ENCODE measurements at places on chromosomes 3 and 15.
A peak's percentile ranks its signal among the peaks of the same experiment; 100 is the strongest.

GRCh38 chr3:150462108-150462507 lies 54.0 kb downstream of the TSC22D2 start:
- no peaks in the 10 kb centered on the region for H3K4me1 ChIP-seq
- H3K36me3 ChIP-seq = peaks cover 23% of the 10 kb centered on the region
- H3K27ac ChIP-seq = no peak overlapping the region
- no peaks in the 10 kb centered on the region for H3K27me3 ChIP-seq
- no peak overlapping the region for H3K4me3 ChIP-seq

DNA sequence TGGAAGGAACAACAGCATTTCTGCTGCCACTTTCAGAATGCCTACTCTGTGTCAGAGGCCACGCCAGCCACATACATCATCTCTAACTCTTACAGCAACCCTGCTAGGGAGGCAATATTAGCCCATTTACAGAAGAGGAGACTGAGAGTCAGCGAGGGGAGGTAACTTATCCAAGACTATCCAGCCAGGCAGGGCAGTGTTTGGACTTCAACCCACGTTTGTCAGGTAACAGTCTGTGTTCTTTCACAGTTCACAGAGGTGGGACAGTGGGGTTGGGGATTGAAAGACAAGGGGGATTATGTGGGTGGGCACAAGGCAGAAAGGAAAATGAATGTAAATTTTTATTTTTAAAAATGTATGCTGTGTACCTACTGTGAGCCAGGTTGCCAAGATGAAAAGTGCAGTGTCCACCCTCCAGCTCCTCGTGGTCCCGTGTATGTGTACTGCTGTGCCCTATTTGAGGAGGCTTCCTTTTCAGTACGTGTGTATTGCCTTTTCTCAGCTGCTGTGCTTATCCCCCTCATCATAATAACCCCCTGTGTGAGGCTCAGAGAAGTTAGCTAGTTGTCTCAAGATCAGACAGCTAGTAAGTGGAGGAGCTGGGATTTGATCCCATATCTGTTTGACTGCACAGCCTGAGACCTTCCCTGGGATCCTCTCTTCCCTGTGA lies 16.5 kb upstream of the ATP2B2 start:
- no peaks in the 10 kb centered on the region for H3K27me3 ChIP-seq
- no peaks in the 10 kb centered on the region for H3K4me1 ChIP-seq
- DNase-seq = no peak
- no peak overlapping the region for H3K4me3 ChIP-seq
- H3K36me3 ChIP-seq = no peaks in the 10 kb centered on the region

DNA sequence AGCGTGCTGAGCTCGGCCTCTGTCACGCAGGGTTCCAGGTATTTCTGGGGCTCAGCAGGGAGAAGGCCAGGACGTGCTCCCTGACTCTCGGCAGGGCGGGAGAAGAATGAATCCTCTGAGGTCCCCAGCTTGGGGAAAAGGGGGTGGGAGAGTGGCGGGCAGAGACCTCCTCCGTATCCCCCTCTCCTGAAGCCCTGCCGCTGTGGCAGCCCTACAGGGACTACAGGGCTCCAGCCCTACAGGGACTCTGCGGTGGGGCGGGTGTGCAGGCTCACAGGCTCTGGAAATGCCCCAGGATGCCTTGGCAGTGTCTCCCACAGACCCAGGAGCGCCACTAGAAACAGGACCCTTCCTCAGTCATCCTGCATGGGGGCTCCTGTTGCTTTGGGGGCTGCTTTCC lies 46.2 kb downstream of the HMCES start:
- no peak for DNase-seq
- H3K27ac ChIP-seq = no peak overlapping the region
- no peaks in the 10 kb centered on the region for H3K4me1 ChIP-seq

DNA sequence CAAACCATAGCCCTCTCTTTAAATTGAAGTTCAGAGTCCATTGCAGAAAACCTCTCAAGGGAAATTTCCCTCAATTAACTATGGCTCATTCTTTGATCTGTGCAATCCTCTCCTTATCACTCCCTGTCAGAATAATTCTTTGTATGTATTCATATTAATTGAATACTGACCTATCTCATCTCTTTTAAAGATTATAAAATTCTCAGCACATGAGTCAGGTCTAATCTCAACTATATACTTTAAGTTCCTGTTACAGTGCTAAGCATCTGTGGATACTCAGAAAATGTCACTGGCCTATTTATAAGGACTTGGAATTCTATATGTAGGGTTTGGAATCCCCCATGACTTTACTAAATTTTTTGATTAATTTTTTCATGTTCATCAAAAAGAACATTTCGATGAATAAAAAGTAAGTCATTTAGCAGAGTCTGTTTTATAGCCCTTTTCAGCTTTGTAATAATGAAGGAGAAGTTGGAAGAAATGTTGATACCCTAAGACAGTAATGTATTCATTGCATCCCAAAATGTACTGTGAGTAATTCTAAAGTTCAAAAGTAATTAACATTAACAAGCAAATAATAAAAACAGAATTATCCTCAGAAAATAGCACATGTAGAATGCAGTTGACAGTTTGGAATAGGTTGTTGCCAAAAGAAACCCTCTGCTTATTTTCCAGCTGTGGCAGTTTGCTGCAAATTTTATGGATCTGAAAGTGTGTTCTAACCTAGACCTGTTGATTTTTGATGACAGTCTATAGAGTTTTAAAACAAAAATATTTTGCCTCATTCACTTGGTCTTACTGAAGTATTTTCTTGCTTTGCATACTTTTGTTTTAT lies 503.4 kb upstream of the CBLB start:
- no peaks in the 10 kb centered on the region for H3K27me3 ChIP-seq
- no peaks in the 10 kb centered on the region for H3K4me1 ChIP-seq
- DNase-seq = no peak
- no peak overlapping the region for H3K4me3 ChIP-seq

GRCh38 chr3:50320853-50321335 lies 1.7 kb downstream of the HYAL2 start:
- H3K4me3 ChIP-seq = peak overlapping the region; percentile 97
- H3K27ac ChIP-seq = no peak overlapping the region
- DNase-seq = peak; percentile 80
- H3K27me3 ChIP-seq = no peaks in the 10 kb centered on the region

DNA sequence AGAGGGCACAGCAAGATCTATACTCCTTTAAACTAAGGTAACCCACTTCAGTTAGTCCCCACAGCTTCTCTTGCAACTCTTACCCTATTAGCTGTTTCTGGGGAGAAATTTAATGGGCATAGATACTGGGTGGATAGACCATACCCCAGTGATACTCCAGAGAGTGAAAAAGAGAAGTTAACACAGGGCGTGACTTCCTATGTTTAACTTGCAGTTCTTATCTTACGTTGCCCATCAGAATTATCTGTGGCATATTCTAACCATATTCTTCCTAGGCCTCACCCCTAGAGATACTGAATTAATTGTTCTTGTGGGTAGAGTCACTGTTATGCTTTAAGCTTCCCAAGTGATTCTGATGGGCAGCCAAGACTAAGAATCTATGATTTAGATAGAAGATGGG lies 485.4 kb upstream of the TPRG1 start:
- no peaks in the 10 kb centered on the region for H3K27me3 ChIP-seq
- peaks cover 3% of the 10 kb centered on the region for H3K4me1 ChIP-seq
- H3K27ac ChIP-seq = no peak overlapping the region

- H3K36me3 ChIP-seq = no peaks in the 10 kb centered on the region
- peaks cover 6% of the 10 kb centered on the region for H3K4me1 ChIP-seq
- DNase-seq = peak; percentile 57
- no peak overlapping the region for H3K27ac ChIP-seq
- no peaks in the 10 kb centered on the region for H3K27me3 ChIP-seq
Observed at GRCh38 chr3:100089812-100090668, 24.3 kb downstream of the FILIP1L start.

DNA sequence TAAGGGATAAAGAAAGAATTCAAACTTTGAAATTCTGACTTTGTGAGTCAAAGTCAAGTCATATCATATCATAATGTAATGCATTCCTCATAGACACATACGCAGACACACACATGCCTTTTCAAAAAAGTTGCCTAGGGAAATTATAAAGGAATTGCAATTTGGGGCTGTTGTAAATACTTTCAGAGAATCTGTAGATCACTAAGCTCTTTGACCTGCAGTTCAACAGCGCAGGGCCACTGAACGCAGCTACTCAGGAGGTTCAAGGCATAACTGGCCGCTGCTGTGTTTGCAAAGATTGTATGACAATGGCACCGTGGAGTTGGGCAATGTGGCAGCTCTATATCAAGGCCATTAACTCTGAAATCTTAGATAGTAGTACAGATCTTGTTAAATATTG lies 188.4 kb upstream of the THRB start:
- H3K27ac ChIP-seq = no peak overlapping the region
- no peaks in the 10 kb centered on the region for H3K27me3 ChIP-seq
- H3K4me3 ChIP-seq = no peak overlapping the region
- H3K4me1 ChIP-seq = no peaks in the 10 kb centered on the region

- no peaks in the 10 kb centered on the region for H3K27me3 ChIP-seq
- no peaks in the 10 kb centered on the region for H3K4me1 ChIP-seq
- no peak overlapping the region for H3K4me3 ChIP-seq
- H3K27ac ChIP-seq = no peak overlapping the region
Observed at GRCh38 chr15:99273801-99274200, 22.5 kb downstream of the LRRC28 start.

- H3K4me3 ChIP-seq = no peak overlapping the region
- peaks cover 10% of the 10 kb centered on the region for H3K36me3 ChIP-seq
- no peak overlapping the region for H3K27ac ChIP-seq
- no peaks in the 10 kb centered on the region for H3K4me1 ChIP-seq
- no peak for DNase-seq
- no peaks in the 10 kb centered on the region for H3K27me3 ChIP-seq
Observed at GRCh38 chr3:177760803-177761202, 563.5 kb upstream of the TBL1XR1 start.

DNA sequence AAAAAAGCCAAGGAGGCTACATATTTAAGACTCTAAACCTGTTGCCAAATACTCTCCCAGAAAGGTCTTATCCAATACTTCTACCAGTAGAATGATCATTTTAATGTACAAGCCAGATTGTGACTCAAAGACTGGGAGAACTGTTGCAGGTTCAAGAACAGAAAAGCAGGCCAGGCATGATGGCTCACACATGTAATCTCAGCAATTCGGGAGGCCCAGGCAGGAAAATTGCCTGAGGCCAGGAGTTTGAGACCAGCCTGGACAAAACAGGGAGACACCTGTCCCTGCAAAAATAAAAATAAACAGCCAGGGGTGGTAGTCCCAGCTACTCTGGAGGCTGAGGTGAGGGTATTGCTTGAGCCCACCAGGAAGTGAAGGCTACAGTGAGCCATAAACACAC lies 17.8 kb upstream of the THUMPD3 start:
- no peak overlapping the region for H3K27ac ChIP-seq
- no peaks in the 10 kb centered on the region for H3K4me1 ChIP-seq
- no peak for DNase-seq

DNA sequence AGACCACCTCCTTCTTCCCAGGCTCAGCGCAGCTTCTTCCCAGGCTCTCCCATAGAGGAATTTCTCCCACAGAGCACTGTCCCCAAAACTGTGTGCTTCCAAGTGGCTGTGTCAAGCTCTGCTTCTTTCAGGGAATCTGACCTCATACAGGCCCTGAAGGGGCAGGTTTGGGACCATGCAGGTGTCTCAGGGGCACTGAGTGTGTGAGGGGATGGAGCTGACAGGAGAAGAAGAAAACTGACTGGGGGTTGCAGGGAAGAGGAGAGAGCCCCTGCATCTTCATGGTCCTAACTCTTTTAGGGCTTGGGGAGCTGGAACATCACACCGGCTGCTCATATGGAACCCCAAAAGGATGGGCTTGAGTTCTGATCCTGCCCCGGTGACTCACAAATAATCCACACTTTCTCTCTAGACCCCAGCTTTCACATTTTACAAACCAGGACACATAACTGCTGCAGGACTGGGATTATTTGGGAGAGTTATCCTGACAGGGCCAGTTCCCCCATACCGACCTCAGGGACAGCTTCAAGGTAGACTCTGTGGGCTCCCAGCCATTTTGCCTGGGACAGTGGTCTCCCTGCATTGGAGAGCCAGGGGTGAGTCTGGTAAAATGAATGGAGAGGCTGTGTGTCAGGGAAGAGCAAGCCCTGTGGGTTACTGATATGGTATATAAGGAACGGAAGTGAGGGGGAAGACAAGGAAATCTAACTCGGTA lies 316.1 kb downstream of the TLE3 start:
- DNase-seq = no peak
- no peaks in the 10 kb centered on the region for H3K36me3 ChIP-seq

DNA sequence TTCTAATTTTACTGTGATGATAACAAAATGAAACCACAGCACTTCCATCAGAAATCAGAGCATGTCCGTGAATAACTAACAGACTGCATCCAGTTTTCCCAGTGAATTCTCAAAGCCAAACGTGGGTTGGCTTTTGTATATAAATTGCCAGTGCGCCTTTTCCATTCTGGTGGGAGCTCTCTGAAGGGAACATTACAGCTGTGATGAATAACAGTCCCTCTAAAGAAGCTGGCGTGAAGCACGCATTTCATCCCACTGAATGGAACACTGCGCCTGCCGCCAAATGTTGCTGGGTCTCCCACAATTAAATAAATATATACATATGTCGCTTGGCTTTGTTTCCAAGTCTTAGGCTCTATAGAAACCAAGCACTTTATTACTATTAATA lies 113.0 kb upstream of the PFN2 start:
- no peak overlapping the region for H3K27ac ChIP-seq
- H3K4me3 ChIP-seq = no peak overlapping the region
- H3K4me1 ChIP-seq = no peaks in the 10 kb centered on the region
- H3K27me3 ChIP-seq = no peaks in the 10 kb centered on the region
- H3K36me3 ChIP-seq = no peaks in the 10 kb centered on the region
- DNase-seq = no peak

GRCh38 chr3:186209810-186210752 lies 101.2 kb upstream of the ETV5 start:
- H3K27me3 ChIP-seq = no peaks in the 10 kb centered on the region
- H3K4me3 ChIP-seq = no peak overlapping the region
- DNase-seq = peak; percentile 47
- H3K36me3 ChIP-seq = no peaks in the 10 kb centered on the region

- H3K4me3 ChIP-seq = no peak overlapping the region
- no peaks in the 10 kb centered on the region for H3K36me3 ChIP-seq
- H3K27me3 ChIP-seq = no peaks in the 10 kb centered on the region
Observed at GRCh38 chr3:27990837-27991236, 250.6 kb upstream of the CMC1 start.

DNA sequence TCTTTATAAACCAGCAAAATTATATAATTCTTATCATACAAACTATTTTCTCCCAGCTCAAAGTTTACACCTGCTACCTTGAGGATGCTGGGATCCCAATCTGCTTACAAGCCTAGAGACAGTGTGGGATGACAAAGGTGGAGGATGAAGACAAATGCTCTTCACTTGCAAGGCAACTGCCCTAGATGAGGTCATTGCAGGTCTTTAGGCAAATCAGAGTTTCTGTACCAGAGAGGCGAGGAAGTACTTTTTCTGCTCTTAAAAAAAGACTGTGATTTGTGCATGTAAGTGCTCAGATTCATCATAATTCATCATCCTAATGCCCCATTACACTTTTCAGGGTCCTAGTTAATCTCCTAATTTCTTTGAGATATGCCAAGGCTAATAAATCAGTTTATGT lies 376.1 kb downstream of the ZPLD1 start:
- no peak overlapping the region for H3K4me3 ChIP-seq
- no peaks in the 10 kb centered on the region for H3K27me3 ChIP-seq
